Tibial nerve (tissue), 4 donors: ENCODE measurements at places on chromosomes 2 and 18. TPM values are rescaled to one million over a fixed set of nuclear protein-coding genes. Genes with fewer than 3 reads are reported as not detected.

Gene TCF4
- total RNA-seq = 101 TPM

Gene NPHP1
- total RNA-seq = 8.7 TPM

Gene PRKCE
- 22.4 TPM for total RNA-seq

Gene GALNT5
- total RNA-seq = 0.98 TPM

Gene MAPK4
- total RNA-seq = 1.4 TPM

Gene RUFY4
- not detected for total RNA-seq

Gene UPP2
- total RNA-seq = not detected

Gene ZAP70
- total RNA-seq = 4.3 TPM

Gene CCDC85A
- total RNA-seq = 6.3 TPM

Gene HOXD12
- total RNA-seq = not detected

Gene ACOXL
- not detected for total RNA-seq

Gene SIX3
- total RNA-seq = not detected

Gene FIGN
- total RNA-seq = 12.4 TPM

Gene GEN1
- total RNA-seq = 17.5 TPM

GRCh38 chr2:239396881-239397681, 3.7 kb downstream of the HDAC4 start:
- DNase-seq = no peak

- no peak for DNase-seq
Measured at GRCh38 chr2:235077046-235077445, 125.2 kb downstream of the SH3BP4 start.

DNA sequence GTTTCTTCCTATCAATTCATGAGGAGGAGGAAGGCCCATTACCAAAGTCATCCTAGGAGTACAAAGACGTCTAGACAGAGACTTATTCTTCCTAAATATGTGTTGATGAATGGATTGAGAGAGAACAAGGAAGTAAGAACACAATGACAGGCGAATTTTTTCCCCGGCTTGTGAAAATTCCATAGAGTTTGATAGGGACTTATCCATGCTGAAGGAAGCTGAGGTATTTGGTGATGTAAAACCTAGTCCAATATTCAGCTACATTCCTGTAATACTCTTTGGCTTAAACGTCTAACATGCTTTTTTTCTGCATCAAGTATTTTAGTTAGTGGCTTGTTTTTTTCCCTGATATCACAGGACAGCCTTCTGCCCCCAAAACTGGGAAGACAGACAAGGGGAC, 121.9 kb upstream of the MYT1L start:
- no peak for DNase-seq

GRCh38 chr2:26591619-26592505, 49.3 kb downstream of the CIB4 start:
- DNase-seq = no peak

GRCh38 chr2:170005702-170006101, 172.2 kb upstream of the MYO3B start:
- DNase-seq = no peak

GRCh38 chr18:35642802-35643201, 61.3 kb downstream of the GALNT1 start:
- DNase-seq = no peak

DNA sequence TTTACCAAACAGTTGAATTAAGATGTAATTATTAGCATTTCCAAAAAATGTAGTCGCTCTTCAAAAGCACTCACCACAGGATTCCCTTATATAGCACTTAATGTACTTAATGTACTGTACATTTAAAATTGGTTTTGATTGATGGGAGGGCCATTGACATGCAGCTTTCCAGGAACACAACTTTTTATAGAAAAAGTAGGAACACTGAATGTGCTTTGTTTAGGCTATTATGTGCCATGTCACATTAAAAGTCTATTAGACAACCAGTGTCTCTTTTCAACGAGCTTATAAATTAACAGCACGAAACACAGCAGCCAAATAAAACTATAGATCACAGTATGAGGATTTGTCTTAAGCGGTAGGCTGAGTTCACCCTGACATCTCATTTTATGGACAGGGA, 301.1 kb downstream of the PRKCE start:
- DNase-seq = no peak

- DNase-seq = no peak
Measured at GRCh38 chr2:1744151-1744445, 217 bp downstream of the PXDN start.

DNA sequence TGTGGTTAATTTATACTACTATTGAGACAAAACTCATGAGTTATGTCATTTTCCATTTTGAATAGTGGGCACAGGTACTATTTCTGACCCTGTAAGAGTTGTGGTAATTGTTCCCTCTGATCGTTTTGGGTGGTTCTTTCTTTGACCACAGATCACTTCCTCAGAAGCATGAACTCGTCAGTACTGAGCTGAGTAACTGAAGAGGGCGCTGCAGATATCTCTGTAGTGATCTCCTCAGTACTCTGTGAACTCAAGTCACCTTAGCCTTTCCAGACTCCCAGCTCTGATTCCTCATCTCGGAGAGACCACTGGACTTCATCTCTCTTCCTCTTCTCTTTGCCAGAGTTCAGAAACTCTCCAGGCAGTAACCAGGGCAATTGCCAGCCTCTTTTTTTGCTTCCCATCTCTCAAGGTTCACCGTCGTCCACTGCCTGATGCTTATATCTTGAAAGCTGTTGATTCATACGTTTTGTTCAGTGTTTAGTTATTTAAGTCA, 9.4 kb upstream of the IL1RL1 start:
- DNase-seq = no peak

DNA sequence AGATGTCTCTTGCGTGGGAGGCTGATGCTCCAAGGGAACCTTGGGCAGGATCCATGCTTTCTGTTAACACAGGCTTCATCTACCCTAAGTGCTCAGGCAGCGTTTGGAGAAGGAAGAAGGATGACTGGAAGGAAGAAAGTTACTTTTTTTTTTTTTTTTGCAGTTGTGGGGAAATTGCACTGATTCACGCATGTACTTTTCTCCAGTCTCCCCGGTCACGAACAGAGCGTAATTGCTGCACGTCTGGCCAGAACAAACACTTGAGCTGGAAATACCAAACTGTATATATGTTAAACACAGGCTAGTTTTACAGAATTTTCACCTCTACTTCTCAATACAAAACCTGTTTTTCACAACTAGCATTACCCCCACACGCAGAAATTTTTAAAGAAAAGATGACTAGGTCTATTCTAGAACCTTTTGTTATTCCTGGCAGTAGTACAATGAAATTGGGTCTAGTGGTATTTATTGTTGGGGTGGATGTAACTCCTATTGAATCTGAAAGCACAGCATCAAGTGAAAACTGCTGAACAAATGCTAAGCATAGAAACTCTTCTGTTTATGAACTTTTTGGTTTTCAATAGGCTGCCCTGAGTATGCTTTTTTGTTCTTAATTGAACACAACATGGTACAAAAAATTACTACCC, 9.3 kb upstream of the SCYGR5 start:
- DNase-seq = no peak

GRCh38 chr2:9494081-9494480, 19.7 kb downstream of the IAH1 start:
- no peak for DNase-seq

GRCh38 chr2:199602896-199603717, 145.4 kb upstream of the SATB2 start:
- no peak for DNase-seq

DNA sequence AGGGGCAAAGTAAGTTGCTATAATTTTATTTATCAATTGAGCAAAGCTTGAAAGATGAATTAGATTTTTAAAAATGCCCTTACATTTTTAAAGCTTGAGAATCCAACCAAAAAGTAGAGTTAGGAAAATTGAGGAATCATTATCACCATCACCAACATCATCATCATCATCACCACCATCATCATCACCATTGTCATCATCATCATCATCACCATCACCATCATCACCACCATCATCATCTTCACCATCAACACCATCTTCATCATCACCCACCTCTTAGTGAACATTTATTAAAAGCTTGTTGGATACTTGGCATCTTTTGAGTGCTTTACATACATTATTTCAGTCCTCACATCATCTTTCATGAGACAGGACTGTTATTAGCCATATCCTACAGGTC, 504.4 kb upstream of the TNP1 start:
- DNase-seq = no peak

GRCh38 chr2:144553379-144553778, 33.5 kb upstream of the ZEB2 start:
- DNase-seq = no peak

- no peak for DNase-seq
Measured at GRCh38 chr2:14330884-14331283, 301.6 kb upstream of the LRATD1 start.

- no peak for DNase-seq
Measured at GRCh38 chr2:98543214-98543613, 65.1 kb downstream of the COA5 start.

DNA sequence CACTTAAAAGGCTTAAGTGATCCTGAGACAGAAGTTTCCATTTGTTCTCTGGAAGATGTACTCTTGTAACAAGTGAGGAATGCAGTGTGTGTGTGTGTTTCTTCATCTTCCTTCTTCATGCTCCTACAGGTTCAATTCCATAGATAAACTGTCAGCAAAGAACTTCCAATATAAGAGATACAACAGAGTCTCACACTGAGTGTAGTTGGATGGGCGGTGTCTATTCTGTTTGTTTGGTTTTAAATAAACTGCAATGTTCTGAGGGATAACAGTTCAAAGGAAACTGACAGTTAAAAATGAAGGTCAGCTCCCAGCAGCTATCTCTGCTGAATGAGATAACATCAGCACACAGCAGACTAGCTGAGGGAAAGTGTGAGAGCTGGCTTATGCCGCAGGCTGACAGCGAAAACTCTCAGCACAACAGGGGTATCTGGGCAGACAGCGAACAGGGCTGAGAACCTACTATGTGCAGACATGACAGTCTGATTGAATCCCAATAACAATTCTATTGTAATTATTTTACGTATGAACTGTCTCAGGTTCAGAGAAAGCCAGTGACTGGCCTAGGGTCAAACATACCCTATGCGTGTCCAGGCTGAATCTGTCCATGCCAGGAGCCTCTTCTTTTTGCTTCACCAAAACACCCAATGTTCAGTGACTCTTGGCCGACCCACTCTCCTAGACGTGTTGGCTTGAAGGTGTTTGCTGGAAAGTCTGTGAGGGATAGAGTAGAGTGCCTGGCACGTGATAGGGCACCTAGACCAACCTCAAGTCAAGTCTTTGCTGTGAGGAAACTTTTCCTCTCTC, 201.9 kb upstream of the TRIB2 start:
- DNase-seq = no peak

DNA sequence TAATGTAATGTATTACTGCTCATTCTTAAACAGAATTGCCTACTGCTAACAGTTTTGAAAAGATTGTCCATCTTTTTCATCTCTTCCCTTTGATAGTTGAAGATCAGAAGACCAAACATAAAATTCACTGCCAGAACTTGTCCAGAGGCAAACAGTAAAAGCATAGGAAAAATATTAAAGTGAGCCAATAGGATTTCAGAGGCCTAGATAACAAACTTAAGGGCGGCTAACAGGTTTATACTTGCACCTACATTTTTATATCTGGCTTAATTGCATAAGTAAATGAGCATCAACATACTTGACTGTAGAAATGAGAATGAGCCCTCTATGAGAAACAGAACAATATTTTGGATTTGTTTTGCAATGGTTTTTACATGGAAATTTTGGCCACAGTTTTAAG, 30.3 kb downstream of the ZC3H15 start:
- DNase-seq = no peak

DNA sequence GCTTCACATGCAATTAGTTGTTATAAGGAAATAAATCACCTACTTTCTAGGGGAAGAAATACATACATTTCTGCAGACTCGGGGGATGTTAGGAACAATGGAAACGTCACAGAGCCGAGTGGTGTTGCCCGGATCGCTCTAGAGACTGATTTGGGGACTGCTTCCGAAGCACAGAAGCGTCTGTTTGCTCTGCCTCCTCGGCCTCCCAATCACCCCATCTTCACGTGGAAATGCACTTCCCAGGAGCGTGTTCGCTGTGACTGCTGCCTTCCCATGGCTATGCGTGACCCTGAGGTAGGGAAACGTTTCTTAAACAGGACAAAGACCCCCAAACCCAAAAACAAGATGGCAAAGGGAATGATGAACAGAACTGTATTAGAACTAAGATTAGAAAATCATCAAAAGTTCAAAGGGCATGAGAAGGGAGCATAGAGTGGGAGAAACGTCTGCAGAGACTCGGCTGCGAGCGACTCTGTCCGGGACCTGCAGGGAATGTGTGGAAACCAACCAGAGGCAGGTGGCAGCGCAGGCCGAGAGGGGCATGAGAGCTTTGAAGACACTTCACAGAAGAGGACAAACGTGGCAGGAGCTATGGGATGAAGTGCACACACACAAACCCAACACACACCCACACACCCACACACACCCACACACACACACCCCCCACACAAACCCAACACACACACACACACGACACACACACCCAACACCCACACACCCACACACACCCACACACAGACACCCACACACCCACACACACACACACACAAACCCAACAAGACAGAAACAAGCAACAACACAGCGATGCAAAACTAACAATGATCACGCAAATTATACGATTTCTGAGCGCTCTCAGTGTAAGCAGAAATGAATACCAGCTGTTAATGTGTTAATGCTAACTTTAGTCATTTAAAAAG, 41.3 kb downstream of the RTP5 start:
- DNase-seq = no peak

- no peak for DNase-seq
Measured at GRCh38 chr18:10926621-10927161, 222.7 kb downstream of the PIEZO2 start.

- DNase-seq = no peak
Measured at GRCh38 chr18:78605255-78605654, 374.4 kb upstream of the SALL3 start.

- DNase-seq = no peak
Measured at GRCh38 chr2:217079165-217079564, 219.3 kb upstream of the TNP1 start.

DNA sequence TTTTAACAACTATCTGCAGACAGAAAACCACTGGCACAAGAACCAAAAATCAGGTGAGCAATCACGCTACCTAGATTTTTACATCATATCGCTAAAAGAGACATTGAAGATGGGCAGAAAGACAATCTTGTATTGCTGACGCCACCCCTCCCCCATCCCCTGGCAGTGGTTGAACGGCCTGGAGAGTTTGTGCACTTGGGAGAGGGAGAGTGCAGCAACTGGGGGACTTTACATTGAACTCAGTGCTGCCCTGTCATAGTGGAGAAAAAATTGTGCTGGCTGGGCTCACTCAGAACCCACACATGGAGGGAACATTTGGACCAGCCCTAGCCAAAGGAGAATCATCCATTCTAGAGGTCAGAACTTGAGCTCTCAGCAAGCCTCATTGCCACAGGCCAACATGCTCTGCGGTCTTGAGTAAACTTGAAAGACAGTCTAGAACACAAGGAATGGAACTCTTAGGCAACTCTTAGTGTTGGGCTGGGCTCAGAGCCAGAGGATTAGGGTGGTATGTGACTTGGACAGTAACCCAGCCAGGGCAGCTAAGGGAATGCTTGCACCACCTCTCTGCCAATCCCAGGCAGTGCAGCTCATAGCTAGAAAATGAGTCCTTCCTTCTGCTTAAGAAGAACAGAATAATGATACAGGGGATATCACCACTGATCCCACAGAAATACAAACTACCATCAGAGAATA, 220.0 kb upstream of the CYP26B1 start:
- no peak for DNase-seq

GRCh38 chr2:220167956-220168355, 540.5 kb downstream of the SLC4A3 start:
- no peak for DNase-seq

- peak; percentile 64 for DNase-seq
Measured at GRCh38 chr2:111883661-111884591, at the start of gene ANAPC1. Gene ANAPC1 (minus strand): TSS chr2:111884193. CDS start chr2:111880825, 3,368 bp downstream.

GRCh38 chr2:153819501-153819900, 52.2 kb upstream of the GALNT13 start:
- no peak for DNase-seq

GRCh38 chr2:18304849-18305248, 255.6 kb downstream of the RDH14 start:
- DNase-seq = no peak
